ENCODE measurements at places on chromosomes 4 and X.

DNA sequence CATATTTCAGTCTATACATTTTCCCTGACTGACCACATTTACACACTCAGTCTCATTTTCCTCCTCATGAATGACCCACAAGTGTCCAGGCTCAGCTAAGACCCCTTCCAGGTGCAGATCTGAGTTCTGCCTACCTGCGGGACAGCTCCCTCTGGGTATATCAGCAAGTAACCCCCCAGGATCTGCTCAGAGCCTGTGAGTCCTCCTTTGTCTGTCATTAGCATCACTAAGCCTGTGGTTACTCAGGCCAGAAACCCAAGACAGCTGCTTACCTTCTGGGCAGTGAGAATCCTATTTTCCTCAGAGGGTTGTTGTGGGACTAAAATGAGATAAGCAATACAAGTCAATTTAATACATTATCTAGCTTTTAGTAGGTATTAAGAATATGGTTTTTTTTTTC, 487.6 kb upstream of the BOD1L1 start:
- no peak for DNase-seq

- no peak for DNase-seq
Observed at GRCh38 chr4:150258569-150258968, 180.3 kb downstream of the DCLK2 start.

- DNase-seq, result no peak
Observed at GRCh38 chr4:189299706-189300105, 641.0 kb upstream of the FRG1 start.

DNA sequence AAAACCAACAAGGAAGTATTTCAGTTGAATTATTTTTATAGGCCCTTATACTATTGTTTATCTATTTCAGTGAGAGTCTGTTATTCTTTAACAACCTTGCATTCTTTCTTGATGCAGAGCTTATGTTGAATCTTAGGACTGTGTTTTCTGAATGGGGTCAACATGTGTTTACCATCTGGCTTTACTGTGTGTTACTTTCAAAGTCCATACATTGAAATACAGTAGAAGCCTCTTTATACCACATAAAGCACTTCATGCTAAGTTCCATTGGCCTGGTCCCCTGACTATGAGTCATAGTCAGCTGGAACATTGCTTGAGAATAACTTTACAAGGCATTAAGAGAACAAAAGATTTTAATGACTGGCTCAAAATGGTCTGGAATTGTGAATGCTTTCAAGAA, 152.6 kb downstream of the GASK1B start:
- DNase-seq, result peak; percentile 11

DNA sequence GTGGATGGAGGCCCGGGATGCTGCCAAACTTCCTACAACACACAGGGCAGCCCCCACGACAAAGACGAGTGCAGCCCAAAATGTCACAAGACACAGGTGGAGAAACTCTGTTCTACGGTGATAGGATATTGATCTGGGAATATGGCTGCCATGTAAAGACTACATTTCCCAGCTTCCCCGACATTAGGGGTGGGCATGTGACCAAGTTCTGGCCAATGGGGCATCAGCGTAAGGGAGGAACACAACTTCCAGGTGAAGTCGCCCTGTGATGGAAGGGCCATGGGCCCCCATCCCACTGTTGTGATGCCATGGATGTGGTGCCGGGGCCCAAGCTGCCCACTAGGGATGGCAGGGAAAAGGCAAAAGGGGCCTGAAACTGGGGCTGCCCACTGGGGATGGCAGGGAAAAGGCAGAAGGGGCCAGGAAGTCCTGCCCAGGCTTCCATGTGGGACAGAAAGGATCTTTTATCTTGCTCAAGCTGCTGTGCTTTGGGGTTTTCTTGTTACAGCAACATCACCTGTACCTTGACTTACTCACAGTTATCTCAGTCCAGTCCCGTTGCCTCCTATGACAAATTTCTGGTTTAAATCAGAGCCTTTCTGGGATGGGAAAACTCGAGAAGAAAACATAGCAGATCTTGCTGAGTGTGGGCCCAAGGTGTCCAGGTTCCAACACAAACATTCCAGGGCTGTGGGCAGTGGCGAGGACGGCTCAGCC, 9.7 kb upstream of the ADRA2C start:
- DNase-seq, result no peak

DNA sequence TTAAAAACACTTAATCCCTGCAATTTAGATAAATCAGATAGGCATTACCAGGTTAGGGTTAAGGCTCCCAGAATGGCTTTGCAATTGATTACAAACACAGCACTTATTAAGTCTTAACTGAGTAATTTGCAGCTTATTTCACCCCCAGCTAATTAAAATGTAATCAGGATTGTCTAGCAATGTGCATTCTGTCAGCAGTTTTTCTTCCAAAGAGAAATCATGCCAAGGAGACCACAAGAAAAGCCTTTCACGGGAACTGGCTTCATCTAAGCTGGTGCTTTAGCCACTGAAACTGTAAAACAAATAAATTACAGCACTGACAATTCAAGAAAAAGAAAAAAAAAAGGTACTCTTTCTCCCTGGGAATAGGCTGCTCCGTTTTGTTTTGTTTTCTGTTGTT, 2.1 kb downstream of the ANOS1 start:
- DNase-seq, result no peak

GRCh38 chrX:46310815-46311497, 234.3 kb downstream of the ZNF674 start:
- no peak for DNase-seq

- peak; percentile 86 for DNase-seq
Observed at GRCh38 chr4:170089668-170090351, at the start of gene AADAT. AADAT (minus strand) TSS chr4:170089956; CDS start chr4:170089690, 266 bp downstream.

DNA sequence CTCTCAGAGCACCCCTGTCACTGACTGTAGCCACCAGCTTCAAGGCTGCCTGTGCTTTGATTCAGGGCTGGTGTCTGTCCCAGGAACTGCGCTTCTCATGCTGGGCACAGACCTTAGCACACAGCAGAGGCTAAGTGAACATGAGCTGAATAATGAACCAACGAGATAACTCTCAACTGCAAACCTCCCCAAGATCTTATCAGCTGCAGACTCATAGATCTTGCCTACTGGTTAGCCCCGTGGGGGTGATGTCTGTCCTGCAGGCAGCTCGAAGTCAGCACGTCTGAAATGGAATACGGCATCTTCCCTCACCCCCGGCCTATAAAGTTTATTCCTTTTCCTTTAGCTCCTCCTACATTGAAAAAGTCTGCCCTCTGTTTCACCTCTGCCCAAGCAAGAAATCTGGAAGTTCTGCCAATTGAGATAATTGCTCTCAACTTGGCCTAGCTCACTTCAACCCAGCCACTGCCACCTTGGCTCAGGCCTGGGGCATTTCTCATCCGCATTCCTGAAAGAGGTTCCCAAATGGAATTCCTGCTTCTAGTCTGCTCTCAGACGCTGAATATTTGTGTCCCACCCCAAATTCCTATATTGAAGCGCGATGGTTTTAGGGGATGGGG, 73.7 kb downstream of the GATB start:
- no peak for DNase-seq

- peak; percentile 35 for DNase-seq
Observed at GRCh38 chrX:47030339-47030738, 47.9 kb upstream of the RGN start.

- DNase-seq, result peak; percentile 40
Observed at GRCh38 chr4:81472281-81473182, 825 bp upstream of the RASGEF1B start.

DNA sequence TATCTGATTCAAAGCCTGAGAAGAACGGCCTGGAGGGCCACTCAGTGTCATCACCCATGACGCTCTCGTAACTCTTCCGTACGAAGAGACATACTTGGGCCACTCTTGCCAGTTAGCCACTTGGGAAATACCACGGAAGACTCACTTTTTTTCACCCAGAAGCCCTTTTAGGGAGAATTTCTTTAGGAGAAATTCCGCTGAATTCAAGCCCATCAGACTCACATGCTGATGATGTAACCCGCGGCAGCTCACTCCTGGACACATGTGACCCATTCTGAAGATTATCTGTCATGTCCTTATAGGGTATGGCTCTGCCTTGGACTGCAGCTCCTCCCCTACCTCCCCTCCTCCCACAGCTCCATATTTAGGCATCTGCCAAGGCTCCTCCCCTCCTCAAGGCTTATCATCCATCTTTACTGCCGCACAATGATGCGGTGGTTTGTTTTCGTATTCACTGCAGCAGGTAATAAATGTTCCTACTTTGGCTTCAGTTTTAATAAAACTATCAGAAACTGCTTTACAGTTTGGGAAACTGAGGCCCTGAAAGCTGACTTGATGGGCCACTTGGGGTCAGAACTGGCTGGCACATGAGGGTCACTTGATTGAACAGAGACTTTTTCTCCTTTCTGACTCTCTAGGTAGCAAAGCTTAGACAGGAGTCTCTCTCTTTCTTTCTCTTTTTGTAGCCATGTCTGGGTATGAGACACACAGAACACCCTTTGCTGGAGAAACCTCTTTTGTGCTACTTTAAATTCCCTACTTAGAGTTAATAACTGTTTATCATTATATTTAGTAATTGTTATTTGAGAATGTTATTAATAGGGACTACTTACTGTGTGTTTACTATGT, 42.1 kb downstream of the RHOH start:
- DNase-seq, result no peak

GRCh38 chr4:184287697-184288255, 70.1 kb upstream of the ENPP6 start:
- DNase-seq, result peak; percentile 66

DNA sequence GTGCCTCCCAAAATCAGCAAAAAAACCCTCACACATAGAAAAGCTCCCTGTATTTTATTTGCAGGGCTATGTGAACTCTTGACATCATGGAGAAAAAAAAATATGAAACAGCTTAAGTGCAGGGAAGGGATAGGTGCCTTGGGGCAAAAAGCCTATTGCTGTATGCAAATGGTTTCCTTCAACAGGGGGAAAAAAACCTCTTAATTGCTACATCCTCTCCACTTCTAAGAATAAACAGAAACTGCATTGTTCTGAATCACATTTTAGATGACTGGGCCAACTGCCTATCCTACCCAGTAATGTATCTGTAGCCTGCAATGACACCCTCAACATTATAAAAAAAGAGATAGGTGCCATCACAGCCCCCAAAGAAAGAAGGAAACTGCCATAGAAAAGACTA, 229.4 kb upstream of the GALNTL6 start:
- DNase-seq, result no peak

GRCh38 chrX:56728321-56728720, 722 bp upstream of the NBDY start:
- no peak for DNase-seq

DNA sequence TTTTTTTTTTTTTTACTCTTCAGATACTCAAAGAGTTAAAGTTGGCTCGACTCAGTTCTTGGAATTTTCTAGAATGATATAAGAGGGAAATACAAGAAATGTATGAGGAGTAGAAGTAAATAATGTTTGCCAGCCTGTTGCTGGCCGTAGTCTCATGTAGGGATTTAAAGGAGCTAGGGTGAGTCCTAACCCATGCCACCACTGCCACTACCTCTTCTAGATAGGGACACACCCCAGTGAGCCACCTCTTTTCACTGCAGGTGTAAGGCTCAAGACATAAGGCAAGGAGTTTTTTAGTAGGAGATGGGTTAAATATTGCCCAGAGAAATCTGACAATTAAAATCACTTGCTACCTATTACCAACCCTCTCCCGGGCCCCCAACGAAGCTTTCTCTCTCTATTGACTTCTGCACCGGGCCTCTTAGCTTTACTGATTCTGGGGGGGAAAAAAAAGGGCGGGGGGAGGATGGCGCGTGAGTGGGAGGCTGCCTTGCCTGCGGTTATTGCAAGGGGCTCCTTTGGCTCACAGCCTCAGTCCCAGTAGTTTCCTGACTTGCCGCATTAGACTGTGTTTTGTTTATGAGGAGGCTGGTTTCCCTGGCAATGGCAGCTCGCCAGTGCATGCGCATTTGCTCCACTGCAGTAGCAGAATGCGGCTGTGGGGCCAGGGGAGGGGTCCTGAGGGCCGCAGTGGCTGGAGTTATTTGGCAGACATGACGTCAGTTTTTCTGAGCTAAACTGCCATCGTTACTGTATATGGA, 3.0 kb downstream of the LINC00632 start:
- no peak for DNase-seq

- DNase-seq, result no peak
Observed at GRCh38 chr4:2963966-2964471, 648 bp downstream of the GRK4 start.

GRCh38 chrX:15142084-15142715, 127.7 kb downstream of the ASB9 start:
- DNase-seq, result no peak

- no peak for DNase-seq
Observed at GRCh38 chrX:148193759-148194158, 212.6 kb downstream of the FMR1NB start.

GRCh38 chrX:145881175-145881995, 63.8 kb downstream of the SLITRK2 start:
- DNase-seq, result no peak

DNA sequence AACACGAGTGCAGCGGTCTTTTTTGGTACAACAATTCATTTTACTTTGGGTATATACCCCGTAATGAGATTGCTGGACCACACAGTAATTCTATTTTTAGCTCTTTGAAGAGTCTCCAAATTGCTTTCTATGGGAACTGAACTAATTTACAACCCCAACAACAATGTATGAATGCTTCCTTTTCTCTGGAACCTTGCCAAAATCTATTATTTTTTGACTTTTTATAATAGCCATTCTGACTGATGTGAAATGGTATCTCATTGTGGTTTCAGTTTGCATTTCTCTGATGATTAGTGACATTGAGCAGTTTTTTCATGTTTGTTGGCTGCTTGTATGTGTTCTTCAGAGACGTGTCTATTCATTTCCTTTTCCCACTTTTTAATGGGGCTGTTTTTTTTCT, 240.8 kb downstream of the STK32B start:
- no peak for DNase-seq

GRCh38 chr4:87114245-87115062, 106.0 kb downstream of the KLHL8 start:
- no peak for DNase-seq

DNA sequence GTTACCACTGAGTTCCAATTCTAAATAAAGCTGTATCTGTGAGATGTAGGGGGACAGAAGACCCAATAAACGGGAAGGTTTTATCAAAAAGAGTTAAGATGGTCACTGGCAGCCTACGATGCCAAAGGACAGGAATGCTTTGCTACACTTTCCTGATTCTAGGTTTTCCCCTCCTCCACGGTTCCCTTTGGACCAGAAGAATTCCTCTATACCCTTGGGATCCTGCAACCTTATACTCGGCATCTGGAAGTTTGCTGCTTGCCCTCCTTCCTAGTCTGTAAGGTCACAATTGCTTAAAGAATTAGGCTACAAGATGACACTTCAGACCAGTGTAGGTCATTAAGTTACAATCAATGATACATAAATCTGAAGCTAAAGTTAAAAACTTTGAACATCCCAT, 64.3 kb downstream of the SCML2 start:
- no peak for DNase-seq

- no peak for DNase-seq
Observed at GRCh38 chr4:38242822-38243387, 282.7 kb downstream of the PTTG2 start.

DNA sequence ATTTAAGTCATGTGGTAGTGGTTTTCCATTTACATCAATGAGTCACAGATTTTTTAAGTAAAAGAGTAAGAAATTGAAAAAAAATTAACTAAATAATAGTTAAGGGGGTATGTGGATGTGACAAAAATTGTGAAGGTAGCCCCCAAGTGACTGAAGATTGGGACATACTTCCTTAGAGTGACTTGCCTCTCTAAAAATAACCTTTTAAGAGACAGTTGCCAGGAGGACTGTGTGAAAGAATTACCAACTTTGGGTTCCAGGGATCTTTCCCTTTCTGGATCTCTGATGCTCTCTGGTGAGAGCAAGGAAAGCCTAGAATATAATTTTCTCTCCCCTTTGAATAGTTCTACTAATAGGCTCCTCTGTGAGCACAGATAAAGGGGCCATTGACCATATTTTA, 42.7 kb downstream of the NHSL2 start:
- DNase-seq, result no peak
